ENCODE measurements at places on chromosomes 2 and 18.

- no peak for DNase-seq
These were observed 13.6 kb downstream of the GULP1 start for GRCh38 chr2:188305271-188305670.

GRCh38 chr18:38545071-38545470 lies 979.5 kb upstream of the CELF4 start:
- no peak for DNase-seq

GRCh38 chr2:162058973-162059668 lies 14.9 kb downstream of the DPP4 start:
- no peak for DNase-seq

DNA sequence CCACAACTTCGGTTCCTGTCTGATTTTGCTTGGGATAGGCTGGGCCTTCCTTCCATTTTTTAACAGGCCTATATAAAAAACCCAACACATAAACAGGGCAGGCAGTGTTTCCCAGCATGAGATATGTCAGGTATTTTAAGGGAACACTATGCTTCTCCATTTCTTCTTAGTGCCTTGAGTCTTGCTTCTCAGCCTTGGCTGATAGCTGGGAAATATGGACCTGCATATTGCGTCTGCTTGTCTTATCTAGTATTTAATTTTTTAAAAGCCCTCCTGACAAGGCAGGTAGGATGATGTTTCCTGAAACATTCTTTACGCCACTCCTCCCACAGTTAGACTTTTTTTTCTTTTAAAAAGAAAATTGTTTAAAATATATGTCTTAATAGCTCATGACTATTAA lies 45.5 kb upstream of the NABP1 start:
- no peak for DNase-seq

GRCh38 chr18:32190209-32190608 lies 370 bp downstream of the MEP1B start:
- no peak for DNase-seq

- peak; percentile 54 for DNase-seq
These were observed 65.2 kb downstream of the CCDC195 start for GRCh38 chr2:224650815-224651439.

GRCh38 chr2:112706170-112706664 lies 14.6 kb upstream of the NT5DC4 start:
- DNase-seq: no peak

GRCh38 chr2:145267451-145267850 lies 747.5 kb upstream of the ZEB2 start:
- DNase-seq: no peak

GRCh38 chr18:58993260-58993659 lies 128.6 kb downstream of the ZNF532 start:
- DNase-seq: no peak

GRCh38 chr2:151878655-151879563 lies 50.7 kb upstream of the ARL5A start:
- DNase-seq: no peak

- DNase-seq: no peak
These were observed 610 bp downstream of the ASPRV1 start for GRCh38 chr2:69960821-69961220.

- DNase-seq: no peak
These were observed 29.4 kb downstream of the RIF1 start for GRCh38 chr2:151439127-151439526.

DNA sequence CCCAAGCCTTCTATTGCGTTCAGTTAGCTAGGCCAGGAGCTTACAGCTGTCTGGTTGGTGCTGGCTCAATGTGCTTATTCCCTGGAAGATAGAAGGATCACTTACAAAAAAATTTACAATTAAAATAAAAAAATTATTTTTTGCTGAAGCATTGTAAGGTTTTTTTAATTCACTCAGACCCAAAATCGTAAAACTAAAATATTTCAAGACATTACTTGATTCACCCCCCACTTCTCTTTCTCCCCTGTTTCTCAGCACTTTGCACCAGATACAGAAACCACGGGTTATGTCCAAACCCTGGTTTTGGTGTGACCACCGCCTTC lies 911 bp upstream of the PTPRM start:
- DNase-seq: no peak

DNA sequence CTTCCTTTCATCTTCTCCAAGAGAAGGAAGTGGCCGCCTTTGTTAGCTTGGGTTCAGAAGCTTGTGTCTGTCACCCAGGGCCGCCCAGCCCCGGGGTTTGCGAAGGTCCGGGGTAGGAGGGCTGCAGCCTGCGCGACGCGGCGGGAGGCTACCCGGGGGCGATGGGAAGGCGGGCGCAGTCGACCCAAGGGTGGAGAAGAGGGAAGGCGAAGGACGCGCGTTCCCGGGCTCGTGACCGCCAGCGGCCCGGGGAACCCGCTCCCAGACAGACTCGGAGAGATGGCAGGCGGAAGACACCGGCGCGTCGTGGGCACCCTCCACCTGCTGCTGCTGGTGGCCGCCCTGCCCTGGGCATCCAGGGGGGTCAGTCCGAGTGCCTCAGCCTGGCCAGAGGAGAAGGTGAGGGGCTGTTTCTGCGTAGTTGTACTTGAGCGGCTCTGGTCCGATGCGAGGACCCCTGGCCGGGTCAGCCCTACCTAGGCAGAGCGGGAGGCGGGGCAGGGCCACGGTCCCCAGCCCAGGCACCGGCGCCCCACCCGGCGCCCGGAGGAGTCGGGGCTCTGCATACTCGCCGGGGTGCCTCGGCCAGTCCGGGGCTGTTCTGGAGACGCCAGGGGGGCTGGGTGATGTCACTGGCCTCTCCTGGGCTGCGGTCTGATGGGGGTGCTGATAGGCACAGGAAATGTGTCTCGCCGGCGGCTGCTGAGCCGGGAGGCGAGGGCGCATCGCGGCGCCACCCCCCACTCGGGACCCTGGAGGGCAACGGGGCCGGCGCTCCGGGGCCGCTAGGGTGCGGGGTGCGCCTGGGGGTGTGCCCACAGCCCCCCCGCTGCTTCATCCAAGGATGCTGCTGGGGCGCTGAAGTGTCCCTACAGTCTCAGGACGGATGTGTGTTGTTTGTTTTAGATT lies at the start of gene QPCT:
TSS of gene QPCT (plus strand) at position 178 of the 909 bp plus-strand sequence. CDS start at position 280, 102 bp downstream.
- no peak for DNase-seq

GRCh38 chr18:37986665-37987064 lies 421.1 kb upstream of the CELF4 start:
- DNase-seq: no peak

GRCh38 chr2:160377204-160377995 lies 116.2 kb downstream of the RBMS1 start:
- no peak for DNase-seq

DNA sequence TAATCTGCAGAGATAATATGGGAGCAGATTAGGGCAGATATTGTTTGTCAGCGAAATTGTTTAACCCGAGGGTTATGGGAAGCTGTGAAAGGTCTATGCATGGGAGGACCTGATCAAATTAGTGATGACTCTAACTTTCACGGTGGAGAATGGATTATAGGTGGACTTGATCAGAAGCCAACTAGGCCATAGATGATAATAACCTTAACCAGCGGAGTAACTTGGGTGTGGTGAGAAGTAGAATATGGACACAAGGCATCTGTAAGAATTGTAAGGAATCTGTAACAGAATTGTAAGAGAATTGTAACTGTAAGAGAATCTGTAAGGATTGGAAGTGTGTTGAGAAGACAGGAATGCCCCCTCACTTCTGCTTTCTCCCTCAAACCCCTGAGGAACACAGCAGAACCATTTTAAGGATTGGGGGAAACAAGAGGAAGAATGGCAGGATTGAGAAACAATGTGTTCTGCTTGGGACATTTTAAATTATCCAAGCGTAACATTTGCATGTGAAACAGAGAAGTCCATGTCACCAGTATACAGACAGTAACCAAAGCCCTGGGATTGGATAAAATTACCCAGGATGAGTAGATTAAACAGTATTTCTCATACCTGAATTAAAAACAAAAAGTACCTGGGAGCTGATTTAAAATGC lies 14.9 kb upstream of the SLC39A10 start:
- no peak for DNase-seq

- DNase-seq: peak; percentile 47
These were observed 59.6 kb downstream of the LONRF2 start for GRCh38 chr2:100262555-100263320.

DNA sequence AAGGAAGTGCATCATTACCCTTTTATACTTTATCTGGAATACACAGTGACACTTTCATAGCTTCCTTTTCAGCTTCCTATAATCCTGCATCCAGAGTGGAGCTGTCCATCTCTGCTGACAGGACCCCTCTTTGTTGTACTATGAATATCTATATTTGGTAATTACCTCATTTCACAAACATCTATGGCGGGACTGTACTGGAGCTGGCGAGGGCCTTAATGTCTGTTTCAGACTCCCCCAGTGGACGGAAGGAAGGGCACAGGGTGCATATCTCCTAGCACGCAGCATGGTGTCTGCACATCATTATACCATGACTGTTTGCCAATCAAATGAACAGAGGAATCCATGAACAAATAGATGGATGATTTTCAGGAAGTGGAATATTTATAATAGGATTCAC lies 142.3 kb downstream of the SOX11 start:
- no peak for DNase-seq

GRCh38 chr2:74206180-74206688 lies 7.8 kb downstream of the MTHFD2 start:
- no peak for DNase-seq

- no peak for DNase-seq
These were observed 227.5 kb downstream of the TTC32 start for GRCh38 chr2:19674051-19675002.

DNA sequence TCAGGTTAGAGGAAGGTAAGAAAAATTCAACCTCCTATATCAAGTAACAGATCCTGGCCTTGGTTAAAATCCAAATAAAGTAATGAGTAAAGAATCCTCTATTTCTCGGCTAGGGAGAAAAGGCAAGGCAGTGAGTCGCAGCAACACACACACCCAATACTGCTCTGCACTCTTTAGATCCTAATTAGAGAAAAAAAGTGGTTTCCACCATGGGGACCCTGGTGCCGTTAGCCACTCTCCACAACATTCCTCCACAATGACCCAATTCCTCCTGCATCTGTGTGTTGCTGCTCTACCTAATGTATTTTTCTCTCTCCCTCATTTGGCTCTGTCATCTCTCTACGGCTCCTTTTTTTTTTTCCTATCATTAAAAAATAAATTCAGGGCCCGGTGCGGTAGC lies 462.7 kb downstream of the METTL4 start:
- no peak for DNase-seq

- DNase-seq: no peak
These were observed 938.1 kb downstream of the CPS1 start for GRCh38 chr2:211494536-211494935.

DNA sequence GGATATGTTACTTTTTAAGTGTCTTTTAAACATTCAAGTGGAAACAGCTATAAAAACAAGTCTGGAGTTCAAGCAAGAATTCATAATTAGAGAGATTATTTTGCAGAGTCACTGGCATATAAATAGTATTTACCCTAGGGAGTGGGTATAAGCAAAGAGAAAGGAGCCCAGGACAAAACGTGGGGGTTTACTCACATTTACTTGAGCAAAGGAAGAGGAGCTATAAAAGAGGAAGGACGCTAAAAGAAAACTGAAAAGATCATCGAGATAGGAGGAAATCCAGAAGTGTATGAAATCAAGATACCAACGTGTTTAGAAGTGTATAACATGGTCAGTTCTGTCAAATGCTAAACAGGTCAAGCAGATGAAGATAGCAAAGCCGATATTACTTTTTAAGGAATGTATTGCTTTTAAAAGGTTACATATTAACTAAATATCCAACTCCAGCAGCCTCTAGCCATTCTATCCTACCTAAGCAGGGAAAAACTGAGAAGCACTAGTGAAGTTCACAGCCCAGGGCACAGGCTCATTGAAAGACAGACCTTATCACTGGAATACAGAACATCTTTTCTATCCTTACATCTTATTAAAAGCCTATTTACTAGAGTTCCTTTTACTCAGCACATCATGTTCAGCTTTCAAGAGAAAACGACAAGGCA lies 8.6 kb downstream of the KANSL1L start:
- DNase-seq: no peak

DNA sequence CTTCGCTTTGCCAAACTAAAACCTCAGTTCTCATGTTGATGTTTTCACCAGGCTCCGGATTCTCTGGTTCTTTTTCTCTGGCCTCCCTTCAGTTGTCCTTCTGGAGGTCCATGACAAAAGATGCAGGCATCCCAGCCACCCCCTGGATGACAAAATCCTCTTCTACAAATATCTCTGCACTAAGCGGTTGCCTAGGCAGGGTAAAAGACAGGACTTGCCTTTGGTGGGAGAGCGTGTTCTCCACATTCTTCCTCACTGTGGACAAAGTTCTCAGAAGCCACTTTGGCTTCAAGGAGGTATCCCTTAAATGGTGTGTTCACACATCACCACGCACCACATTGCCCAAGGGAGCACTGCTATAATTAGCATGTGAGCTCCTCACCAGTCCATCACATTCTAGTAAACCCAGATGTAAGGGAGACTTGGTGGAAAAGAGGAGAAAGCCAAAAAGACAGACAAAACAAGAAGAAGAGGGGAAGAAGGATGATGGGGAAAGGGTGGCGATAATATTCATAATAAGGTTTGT lies 23.6 kb upstream of the MRPL33 start:
- no peak for DNase-seq

- no peak for DNase-seq
These were observed 42.4 kb downstream of the TNS1 start for GRCh38 chr2:217960351-217960750.

- peak; percentile 52 for DNase-seq
These were observed at the start of gene PIEZO2 for GRCh38 chr18:11149441-11150270. Gene PIEZO2 (minus strand): TSS chr18:11149569. CDS start chr18:11148588, 981 bp downstream.

- no peak for DNase-seq
These were observed 567 bp downstream of the VWA3B start for GRCh38 chr2:98087447-98088020.

DNA sequence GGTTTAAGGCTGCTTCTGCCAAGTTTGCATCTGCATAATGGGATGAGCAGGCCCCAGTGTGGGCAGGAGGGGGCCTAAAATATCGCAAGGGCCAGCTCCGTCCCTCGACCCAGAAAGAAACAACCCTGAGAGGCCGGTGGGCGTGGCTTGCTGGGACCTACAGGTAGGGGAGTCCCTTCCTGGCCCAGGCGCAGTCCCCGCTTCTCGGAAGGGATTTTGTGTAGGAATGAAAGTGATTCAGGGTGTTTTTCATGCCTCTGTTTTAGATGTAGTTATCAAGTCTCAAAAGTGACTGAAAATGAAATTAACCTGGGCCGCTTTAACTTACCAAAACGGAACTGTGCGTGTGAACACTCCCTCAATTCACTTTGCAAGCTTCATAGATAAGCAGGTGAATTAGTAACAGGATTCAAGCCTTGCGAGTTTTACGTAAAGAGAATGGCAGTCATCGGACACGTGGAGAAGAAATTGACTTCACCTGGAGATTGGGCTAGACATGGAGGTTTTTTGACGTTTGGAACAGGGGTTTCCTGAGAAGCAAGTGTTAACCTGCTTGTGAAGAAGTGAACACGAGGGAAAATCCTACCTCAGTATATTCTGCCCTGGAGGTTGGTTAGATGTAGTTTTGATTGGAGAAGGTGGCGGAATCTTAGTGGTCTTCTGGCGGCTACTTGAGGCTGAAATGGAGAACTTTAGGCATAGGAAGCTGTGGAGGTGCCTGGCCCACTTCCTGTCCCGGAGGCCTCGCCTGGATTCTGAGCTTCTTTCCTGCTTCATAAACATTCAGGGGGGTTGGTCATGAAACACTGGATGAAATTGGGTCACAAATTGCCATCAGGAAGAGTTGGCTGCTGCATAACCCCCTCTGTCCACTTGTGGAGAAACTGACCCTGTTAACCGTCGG lies 1.7 kb downstream of the NCK2 start:
- DNase-seq: peak; percentile 32

GRCh38 chr2:131014141-131014540 lies 79.1 kb downstream of the FAM168B start:
- no peak for DNase-seq

GRCh38 chr2:41510108-41510507 lies 537.7 kb upstream of the PKDCC start:
- DNase-seq: no peak

Data from NCI-H1105 treated with DMSO at 0.1 percent for 48 hours (cell line).